Glutamatergic neuron (in vitro differentiated cells): ENCODE measurements at places on chromosomes 4 and X. TPM values are rescaled to one million over a fixed set of nuclear protein-coding genes. Genes with fewer than 3 reads are reported as not detected.

- H3K27ac ChIP-seq: no peak overlapping the region
- no peak for DNase-seq
- H3K27me3 ChIP-seq: no peaks in the 10 kb centered on the region
- no peak overlapping the region for H3K4me3 ChIP-seq
Measured at GRCh38 chr4:52290466-52290865, 239.4 kb downstream of the SPATA18 start.

- peaks cover 1% of the 10 kb centered on the region for H3K27me3 ChIP-seq
- no peak overlapping the region for H3K27ac ChIP-seq
- no peak for DNase-seq
- H3K4me3 ChIP-seq: no peak overlapping the region
- peaks cover 11% of the 10 kb centered on the region for H3K4me1 ChIP-seq
Measured at GRCh38 chr4:42390622-42391354, 6.5 kb upstream of the SHISA3 start.

- H3K27ac ChIP-seq: no peak overlapping the region
- H3K27me3 ChIP-seq: no peaks in the 10 kb centered on the region
- no peak for DNase-seq
- no peaks in the 10 kb centered on the region for H3K4me1 ChIP-seq
Measured at GRCh38 chr4:102492531-102493241, 8.5 kb upstream of the NFKB1 start.

DNA sequence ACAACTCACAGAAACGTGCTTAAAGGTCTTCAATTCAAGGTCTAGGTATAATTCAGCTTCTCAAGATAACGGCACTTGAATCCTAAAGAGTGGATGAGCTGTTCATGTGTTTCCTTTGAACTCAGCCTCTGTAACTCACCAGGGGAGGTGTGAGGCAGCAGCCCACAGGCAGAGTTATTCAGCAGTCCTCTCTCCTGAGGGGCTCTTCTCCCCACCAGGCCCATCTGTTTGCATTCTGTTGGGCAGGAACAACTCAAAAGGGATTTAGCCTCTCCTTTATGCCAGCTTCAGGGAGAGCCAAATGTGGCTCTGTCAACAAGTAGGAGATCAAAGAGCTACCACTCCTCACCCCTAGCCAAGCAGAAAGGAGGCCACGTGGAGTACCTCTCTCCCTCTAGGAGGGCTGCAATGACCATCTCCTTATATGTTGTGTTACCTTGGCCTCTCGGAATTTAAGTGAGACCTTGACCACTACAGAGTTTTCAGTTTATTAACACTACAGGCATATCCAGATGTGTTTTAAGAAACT is 151.2 kb downstream of the SPATA18 start:
- peaks cover 2% of the 10 kb centered on the region for H3K4me1 ChIP-seq
- H3K27ac ChIP-seq: no peak overlapping the region
- no peak for DNase-seq
- H3K4me3 ChIP-seq: no peak overlapping the region

DNA sequence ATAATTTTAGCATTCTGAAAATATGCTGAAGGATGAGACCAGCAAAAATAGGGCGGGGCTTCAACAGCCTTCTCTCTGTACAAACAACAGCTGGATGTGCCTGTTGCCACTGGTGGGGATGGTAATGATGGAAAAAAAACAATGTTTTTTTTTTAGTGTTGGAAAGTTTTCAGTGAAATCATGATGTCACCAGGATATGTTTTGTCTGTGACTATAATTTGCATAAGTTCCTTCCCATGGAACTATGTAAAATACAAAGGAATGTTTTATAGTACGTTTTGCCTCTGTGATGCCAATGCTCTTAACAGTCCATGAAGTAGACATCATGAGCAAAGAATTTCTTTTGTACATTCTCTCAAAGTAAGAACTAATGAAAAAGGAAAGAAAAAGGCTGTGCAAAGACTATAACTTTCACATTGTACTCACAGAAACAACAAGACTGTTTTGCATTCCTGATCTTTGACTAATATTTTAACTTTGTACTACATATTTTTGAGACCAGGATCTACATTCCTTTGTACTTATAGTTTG is 589.7 kb downstream of the SPRY1 start:
- DNase-seq: no peak
- no peaks in the 10 kb centered on the region for H3K36me3 ChIP-seq
- no peaks in the 10 kb centered on the region for H3K27me3 ChIP-seq
- no peaks in the 10 kb centered on the region for H3K4me1 ChIP-seq
- no peak overlapping the region for H3K27ac ChIP-seq

- H3K27me3 ChIP-seq: peaks cover 2% of the 10 kb centered on the region
- no peak overlapping the region for H3K4me3 ChIP-seq
- H3K36me3 ChIP-seq: no peaks in the 10 kb centered on the region
- H3K27ac ChIP-seq: no peak overlapping the region
- DNase-seq: peak; percentile 48
Measured at GRCh38 chr4:10582059-10582686, 102.4 kb downstream of the CLNK start.

DNA sequence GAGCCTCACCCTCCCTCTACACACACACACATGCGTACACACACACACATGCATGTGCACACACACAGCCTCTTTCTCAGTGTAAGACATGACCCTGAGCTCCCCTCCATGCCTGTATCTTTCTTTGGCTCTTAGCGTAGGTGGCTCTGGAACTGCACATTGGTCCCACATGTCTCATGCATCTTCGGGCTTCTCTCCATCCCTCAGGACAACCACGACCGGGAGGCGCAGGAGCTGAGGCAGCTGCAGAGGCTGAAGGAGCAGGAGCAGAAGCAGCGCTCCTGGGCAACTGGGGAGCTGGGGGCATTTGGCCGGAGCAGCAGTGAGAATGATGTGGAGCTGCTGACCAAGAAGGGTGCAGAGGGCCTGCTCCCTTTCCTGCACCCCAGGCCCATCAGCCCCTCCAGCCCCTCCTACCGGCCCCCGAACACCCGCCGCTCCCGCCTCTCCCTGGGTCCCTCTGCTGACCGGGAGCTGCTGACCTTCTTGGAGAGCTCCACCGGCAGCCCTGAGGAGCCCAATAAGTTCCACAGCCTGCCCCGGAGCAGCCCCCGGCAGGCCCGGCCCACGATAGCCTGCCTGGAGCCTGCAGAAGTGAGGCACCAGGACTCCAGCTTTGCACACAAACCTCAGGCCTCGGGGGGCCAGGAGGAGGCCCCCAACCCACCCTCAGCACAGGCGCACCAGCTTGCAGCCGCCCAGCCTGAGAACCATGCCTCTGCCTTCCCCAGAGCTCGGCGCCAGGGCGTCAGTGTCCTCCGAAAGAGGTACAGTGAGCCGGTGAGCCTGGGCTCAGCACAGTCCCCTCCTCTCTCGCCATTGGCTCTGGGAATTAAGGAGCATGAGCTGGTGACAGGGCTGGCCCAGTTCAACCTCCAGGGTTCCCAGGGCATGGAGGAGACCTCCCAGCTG is 38.6 kb downstream of the FHDC1 start:
- no peak for DNase-seq
- no peak overlapping the region for H3K27ac ChIP-seq
- H3K36me3 ChIP-seq: peaks cover 14% of the 10 kb centered on the region

DNA sequence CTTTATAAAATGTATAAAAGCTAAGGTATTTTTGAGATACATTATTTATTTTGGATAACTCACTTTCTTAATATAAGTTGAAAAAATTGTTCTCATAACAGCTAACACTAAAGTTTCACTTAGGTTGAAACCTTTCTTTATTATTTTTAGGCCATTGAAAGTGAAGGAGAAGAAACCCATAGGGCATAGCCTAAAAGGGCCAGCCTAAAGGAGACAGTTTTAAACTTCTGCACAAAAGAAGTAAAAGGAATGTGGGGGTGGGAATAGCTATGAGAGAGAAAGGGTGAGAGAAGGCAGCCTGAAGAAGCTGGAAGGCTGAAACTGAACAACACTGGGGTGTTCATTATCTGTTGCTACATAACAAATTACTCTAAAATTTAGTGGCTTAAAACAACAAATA is 57.6 kb upstream of the RAPGEF2 start:
- H3K27ac ChIP-seq: no peak overlapping the region
- H3K27me3 ChIP-seq: peaks cover 2% of the 10 kb centered on the region
- H3K4me1 ChIP-seq: no peaks in the 10 kb centered on the region
- no peaks in the 10 kb centered on the region for H3K36me3 ChIP-seq
- H3K4me3 ChIP-seq: no peak overlapping the region
- no peak for DNase-seq

GRCh38 chr4:56705966-56706365 is 24.9 kb upstream of the HOPX start:
- H3K36me3 ChIP-seq: no peaks in the 10 kb centered on the region
- no peak for DNase-seq
- H3K27me3 ChIP-seq: no peaks in the 10 kb centered on the region
- H3K4me1 ChIP-seq: peaks cover 20% of the 10 kb centered on the region
- H3K27ac ChIP-seq: no peak overlapping the region

- H3K36me3 ChIP-seq: peaks cover under 1% of the 10 kb centered on the region
- peaks cover 2% of the 10 kb centered on the region for H3K4me1 ChIP-seq
- H3K27me3 ChIP-seq: no peaks in the 10 kb centered on the region
Measured at GRCh38 chr4:103996637-103997036, 276.9 kb upstream of the TACR3 start.

The IL2 gene
- not detected for total RNA-seq

The GBA3 gene
- 0.32 TPM for total RNA-seq

The SLITRK4 gene
- total RNA-seq: 0.64 TPM
